Lung (tissue), 17 donors: ENCODE measurements at places on chromosomes 3 and 15. TPM values are rescaled to one million over a fixed set of nuclear protein-coding genes. Genes with fewer than 3 reads are reported as not detected.

GRCh38 chr15:85690561-85691231 is 104.0 kb downstream of the KLHL25 start:
- peaks cover 32% of the 10 kb centered on the region for H3K4me1 ChIP-seq
- no peak overlapping the region for H3K27ac ChIP-seq
- no peaks in the 10 kb centered on the region for H3K27me3 ChIP-seq
- peak; percentile 31 for DNase-seq
- H3K4me3 ChIP-seq, result no peak overlapping the region

The ZBBX gene
- 22.8 TPM for total RNA-seq

DNA sequence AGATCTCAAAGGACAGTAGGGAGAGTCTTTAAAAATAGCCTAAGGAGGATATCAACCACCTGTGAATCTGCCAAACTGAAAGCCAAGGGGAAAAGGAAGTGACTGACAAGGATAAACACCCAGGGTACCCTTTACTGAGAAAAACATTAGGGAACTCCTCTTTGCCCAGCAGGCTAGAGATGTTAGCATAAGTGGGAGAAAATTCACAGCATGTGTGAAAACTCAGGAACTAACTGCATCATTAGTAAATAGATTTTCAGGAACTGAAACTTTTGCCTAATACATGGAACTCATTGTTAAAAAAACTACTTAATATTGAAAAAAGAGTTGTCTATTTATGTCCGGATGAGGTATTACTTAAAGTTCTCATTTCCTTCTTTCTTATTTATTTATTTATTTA is 375.5 kb downstream of the NTRK3 start:
- no peak overlapping the region for H3K27ac ChIP-seq
- no peaks in the 10 kb centered on the region for H3K4me1 ChIP-seq
- H3K27me3 ChIP-seq, result no peaks in the 10 kb centered on the region
- H3K36me3 ChIP-seq, result no peaks in the 10 kb centered on the region
- H3K4me3 ChIP-seq, result no peak overlapping the region
- DNase-seq, result no peak

DNA sequence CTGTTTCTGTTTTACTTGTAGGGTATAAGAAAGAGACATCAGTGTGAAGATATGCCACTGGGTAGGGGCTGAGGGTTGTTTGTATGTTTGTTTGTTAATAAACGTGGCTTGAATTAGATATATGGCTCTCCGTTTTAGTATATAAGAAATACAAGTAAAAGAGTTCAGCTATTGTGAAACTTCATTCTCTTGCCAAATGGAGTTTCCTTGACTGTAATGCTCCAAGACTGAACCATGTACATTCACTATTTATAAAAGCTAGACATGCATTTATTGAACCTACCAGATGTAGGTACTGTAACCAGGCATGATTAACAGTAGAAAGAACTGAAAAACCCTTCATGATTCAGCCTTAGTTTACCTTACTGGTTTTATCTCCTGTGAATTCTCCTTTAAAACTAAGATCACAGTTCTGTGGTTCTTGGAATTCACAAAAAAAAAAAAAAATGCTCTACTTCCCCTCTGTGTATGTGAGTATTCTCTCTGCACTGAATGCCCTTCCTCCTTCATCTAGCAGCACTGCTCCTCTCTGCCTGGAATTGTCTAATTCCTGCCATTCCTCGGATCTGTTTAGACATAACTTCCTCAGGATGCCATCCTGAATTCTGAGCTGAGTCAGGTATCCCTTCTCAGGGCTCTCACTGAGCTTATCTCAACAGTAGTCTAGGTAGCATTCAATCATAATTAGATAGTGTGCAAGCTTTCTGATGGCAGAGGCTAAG is 504.4 kb downstream of the FHIT start:
- no peaks in the 10 kb centered on the region for H3K36me3 ChIP-seq
- no peak overlapping the region for H3K4me3 ChIP-seq
- H3K27me3 ChIP-seq, result no peaks in the 10 kb centered on the region
- H3K4me1 ChIP-seq, result no peaks in the 10 kb centered on the region
- no peak overlapping the region for H3K27ac ChIP-seq

- H3K27ac ChIP-seq, result no peak overlapping the region
- no peaks in the 10 kb centered on the region for H3K4me1 ChIP-seq
- H3K36me3 ChIP-seq, result no peaks in the 10 kb centered on the region
- no peaks in the 10 kb centered on the region for H3K27me3 ChIP-seq
These were observed 69.5 kb downstream of the CCDC54 start for GRCh38 chr3:107446706-107447105.

- no peak overlapping the region for H3K4me3 ChIP-seq
- H3K27ac ChIP-seq, result no peak overlapping the region
- no peaks in the 10 kb centered on the region for H3K4me1 ChIP-seq
- peak; percentile 12 for DNase-seq
- H3K27me3 ChIP-seq, result no peaks in the 10 kb centered on the region
These were observed 1066.5 kb downstream of the PLOD2 start for GRCh38 chr3:145094355-145094941.

The XYLB gene
- total RNA-seq, result 5.8 TPM

GRCh38 chr3:23704298-23704697 is 101.5 kb upstream of the UBE2E1 start:
- DNase-seq, result peak; percentile 60
- H3K27me3 ChIP-seq, result no peaks in the 10 kb centered on the region
- no peak overlapping the region for H3K4me3 ChIP-seq
- H3K4me1 ChIP-seq, result no peaks in the 10 kb centered on the region
